ENCODE measurements at places on chromosomes 2 and 18.

GRCh38 chr18:30999887-31000628, 42.5 kb downstream of the DSC3 start:
- peak; percentile 26 for DNase-seq

- DNase-seq: peak; percentile 73
These were observed 93.9 kb downstream of the DGKD start for GRCh38 chr2:233448220-233448559.

DNA sequence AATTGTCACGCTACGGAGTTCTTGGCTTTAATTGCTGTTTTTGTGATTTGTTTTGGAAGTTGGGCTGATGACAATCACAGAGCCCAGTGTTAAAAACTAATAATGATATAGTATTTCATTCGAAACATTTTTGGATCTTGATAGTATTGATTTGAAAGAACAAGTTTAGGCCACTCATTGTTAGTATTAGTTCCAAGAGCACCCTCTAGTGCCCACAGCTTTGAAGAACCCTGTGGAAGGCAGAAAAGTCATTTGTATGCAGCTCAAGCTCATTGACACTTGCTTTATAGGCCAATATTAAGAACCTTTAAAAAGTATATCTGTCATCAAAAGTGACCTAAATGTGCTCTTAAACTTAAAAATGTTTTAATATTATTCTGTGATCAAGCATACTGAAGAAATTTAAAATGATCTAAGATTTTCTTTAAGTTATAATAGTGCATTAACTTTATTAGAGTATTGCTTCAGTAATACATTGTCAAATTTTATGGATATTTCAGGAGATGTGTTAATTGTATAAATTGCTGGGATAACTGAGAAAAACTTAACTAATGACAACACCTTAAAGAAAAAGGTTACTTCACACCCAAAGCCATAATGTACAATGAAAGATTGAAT, 191.0 kb downstream of the GRB14 start:
- peak; percentile 52 for DNase-seq

DNA sequence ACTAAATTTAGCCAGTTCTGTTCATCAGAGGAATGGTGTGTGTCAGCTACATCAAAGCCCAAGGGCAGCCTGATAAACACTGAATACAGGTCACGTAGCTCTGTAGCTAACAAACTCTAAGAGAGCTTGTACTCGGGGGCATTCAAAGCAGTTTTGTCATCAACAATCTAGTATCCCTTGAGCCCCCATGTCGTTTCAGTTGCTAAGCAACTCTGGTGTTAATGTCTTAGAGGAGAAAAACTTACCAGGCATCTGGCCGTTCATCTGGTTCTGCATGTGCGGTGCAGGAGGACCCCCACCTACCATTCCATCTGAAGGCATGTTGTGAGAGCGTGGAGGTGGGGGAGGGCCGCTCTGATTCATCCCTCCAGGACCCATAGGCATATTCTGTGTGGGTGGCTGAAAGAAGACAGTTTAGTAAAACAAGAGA, 33.1 kb downstream of the SS18 start:
- peak; percentile 15 for DNase-seq

DNA sequence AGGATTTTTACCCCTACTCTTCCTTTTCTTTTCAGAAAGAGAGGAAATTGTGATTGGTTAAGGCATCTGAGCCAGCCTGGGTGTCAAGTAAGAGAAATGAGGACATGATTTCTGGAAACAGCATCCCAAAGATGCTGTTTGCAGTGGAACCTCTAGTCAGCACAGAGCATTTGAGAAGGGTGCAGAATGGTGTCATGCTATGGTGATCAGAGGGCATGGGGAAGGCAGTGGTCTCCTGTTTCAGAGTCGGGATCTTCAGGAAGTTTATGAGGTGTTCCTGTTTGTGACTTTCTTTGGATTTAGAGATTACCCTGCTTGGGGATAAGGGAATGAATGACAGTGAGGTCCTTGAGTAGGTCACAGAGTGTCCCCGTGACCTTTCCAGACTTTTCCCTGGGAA, 117.5 kb downstream of the LYPD6B start:
- DNase-seq: no peak

DNA sequence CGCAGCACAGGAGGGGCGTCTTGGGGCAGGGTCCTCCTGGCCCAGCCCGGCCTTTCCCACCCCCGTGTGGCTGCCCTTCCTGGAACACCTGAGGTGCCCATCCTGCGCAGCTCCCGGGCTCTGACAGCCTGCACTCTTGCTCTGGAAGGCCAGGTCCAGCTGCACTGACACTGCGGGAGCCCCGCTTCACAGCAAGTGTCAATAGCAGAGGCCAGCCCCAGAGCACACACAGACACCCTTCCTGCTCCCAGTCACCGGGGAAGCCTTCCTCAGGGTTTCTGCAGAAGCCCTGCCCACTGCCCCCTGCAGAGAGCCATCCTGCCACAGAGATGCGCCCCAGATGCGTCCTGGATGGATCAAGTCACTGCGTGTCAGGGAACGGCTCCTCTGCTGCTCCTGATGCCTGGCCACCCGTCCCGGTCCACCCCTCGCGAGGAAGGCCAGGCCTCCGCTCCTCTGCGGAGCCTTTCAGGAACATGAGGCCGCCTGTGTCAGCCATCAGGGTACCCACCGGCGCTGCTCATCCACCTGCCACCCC, 519.2 kb upstream of the MYT1L start:
- no peak for DNase-seq

DNA sequence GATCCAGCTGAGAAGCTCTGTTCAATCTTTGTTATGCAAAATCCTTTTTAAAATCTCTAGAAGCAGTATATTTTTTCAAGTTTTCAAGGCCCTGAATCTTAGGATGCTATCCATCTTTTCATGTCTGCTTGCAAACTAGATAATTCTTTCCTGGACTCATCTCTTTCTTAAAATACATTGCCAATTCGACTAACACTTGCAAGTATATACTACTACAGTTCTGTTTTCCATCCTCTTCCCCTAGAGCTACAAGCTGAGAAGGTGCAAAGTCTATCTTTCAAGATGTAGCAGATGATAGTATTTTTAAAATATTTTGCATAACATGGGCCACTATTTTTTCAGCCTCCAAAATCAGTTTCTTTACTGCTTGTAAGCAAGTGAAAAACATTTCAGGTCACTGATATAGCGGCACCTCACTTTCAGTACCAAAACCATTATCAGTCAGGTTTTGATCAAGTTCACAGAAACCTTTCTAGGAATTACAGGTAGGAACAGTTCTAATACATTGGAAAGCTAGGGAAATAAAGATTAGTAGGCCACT, 196.4 kb upstream of the CDH20 start:
- DNase-seq: no peak

DNA sequence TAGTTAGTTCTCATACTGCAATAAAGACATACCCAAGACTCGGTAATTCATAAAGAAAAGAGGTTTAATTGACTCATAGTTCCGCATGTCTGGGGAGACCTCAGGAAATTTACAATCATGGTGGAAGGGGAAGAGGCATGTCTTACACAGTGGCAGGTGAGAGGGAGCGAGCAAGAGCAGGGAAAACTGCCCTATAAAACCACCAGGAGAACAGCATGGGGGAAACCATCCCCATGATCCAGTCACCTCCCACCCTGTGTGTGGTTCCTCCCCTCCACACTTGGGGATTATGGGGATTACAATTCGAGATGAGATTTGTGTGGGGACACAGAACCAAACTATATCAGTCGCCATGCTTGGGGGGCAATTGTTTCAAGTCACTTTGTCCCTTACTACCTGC, 1.1 kb upstream of the SSB start:
- peak; percentile 23 for DNase-seq

- no peak for DNase-seq
These were observed 13.6 kb downstream of the CDH2 start for GRCh38 chr18:28163201-28163775.

DNA sequence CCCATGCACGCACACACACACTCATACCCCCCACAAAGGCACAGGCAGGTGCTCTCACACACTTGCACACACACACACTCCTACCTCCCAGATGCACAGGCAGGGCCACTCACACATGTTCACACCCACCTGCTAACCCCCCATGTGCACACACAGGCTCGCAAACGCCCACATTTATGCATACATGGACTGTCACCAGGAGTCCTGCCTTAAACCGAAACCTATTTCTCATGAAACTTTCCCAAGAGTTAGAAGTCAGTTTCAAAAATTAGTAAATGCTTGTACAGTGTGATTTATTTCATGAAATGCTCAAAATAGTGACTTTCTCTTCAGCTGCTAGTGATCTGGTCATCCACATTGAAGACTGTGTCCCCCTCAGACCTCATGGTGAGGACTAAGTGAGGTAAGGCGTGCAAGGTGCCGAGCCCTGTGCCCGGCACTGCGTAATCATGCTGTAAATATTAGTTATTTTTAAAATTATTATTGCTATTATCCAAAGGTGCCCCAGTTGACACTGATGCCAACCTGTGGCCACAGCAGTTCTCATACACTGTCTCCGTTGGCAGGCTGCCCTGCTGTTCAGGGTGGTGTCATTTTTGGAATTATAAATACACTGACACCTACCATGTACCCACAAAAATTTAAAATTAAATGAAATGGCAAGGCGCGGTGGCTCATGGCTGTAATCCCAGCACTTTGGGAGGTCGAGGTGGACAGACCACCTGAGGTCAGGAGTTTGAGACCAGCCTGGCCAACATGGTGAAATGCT, 12.4 kb downstream of the CNNM4 start:
- no peak for DNase-seq

DNA sequence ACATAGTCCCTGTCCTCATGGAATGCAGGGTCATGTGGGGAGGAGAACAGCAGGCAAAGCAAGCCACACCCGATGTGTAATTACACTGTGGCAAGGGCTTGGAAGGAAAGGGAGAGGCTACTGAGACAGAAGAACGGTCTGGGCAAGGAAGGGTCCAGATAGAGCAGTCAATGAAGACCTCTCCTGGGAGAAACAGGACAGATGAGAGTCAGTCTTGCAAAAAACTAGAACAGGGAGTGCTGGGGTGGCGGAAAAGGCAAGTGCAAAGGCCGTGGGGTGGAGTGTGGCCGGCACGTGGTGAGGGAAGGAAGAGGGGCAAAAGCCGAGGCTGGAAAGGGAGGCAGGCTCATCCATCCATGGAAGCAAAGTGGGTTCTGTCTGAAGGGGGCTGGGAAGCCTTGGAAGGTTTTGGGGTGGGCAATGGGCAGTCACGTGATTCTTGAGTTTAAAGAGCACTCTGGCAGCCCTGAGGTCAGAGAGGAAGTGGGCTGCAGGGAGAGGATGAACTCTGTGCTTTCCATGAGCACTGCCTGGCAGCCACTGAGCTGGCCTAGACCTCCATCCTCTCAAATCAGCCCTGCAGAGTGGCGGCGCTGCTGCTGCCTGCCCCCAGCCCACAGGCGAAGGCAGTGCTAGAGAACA, 182.2 kb downstream of the INHBB start:
- DNase-seq: no peak
